ENCODE measurements at places on chromosomes 1 and 21.

DNA sequence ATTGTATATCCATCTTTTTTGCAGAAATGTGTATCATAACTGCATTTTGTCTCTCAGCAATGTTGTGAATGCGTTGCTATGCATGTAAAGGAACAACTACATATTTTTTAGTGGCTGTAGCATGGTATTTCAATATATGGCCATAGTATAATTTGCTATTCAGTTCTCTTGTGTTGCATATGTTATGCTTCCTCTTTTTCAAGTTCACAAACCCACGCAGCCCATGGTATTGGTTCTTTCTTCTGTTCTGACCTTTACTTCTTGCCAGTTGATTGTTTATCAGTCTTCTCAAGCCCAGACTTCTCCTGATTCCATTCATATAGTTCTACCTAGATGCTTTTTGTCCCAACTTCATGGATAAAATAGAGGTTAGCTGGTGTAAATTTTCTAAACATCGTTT lies 6.1 kb downstream of the SLC22A15 start:
- DNase-seq: no peak

DNA sequence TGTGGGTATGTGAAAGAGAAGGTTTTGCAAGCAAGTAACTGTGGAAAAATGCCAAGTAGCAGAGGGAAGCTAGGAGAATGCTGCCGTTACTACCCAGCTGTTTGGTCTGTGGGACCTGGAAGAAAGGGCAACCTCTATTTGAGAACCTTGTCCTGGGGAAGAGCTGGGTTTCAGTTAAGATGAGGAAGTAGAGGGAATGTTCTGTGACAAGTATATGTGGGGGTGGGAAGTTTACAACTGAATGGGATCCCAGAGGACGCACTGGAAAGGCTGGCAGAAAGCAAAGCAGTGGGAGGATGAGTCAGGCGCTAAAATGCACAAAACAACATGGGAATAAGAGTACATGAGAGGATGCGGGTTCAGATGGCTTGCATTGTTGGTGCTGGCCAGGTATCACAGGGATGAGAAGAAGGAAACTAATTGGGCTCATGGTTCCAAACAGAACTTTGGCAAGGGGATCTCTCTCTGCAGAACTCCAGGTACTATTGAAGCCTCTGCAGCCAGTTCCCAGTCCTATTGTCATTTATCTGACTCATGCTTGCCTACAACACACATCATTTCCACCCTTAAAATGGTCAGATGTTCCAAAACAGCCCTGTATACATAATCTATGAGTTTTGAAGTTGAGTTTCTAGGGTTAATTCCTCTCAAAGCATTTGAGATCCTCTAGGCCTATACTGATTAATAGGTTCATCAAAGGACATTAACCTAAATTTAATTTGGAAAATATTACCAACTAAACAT lies 88.5 kb upstream of the VAV3 start:
- DNase-seq: no peak

DNA sequence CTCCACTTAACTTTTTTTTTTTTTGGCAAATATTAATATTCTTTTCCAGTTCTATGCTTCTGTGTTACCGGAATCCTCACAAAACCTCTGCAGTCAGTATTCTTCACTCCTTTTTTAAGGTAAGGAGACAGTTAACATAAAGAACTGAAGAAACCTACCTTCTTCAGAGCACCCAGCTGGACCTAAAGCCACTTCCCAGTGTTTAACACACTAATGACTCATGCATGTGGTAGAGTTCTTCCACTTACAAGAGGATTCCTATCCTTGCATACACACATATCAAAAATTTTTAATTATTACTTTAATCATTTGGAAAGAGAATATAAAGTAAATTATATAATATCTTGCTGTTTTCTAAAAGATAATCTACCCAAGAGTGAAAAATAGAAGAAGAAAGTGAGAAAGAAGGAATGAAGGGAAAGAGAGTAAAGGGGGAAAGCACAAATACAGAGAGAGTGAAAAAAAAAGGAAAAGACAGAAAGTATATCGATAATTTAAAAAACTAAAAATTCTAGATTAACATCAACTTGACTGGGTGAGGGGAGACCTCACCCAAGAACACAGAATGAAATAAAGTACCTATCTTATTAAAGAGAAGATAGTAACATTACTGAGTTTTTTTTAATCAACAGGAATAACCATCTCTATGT lies 54.9 kb downstream of the ENAH start:
- DNase-seq: no peak

- DNase-seq: no peak
These were observed 76.3 kb upstream of the CACNA1E start for GRCh38 chr1:181406989-181407388.

DNA sequence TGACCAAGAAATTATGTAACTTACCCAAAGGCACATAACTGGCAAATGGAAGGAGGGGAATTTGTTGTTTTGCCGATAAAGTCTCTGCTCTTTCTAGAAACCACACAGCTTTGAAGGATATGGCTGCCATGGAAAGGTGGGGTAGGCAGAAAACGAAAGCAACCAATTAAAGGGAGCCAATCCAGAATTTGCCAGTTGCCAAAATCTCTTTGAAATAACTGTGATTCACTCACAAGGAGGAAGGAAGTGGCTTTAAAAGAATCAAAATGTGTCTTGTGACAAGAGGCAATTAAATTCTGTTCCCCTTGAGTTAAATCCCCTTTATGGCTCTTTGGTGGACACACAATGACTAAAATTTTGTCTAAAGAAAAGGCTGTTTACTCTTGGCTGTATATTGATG lies 61.2 kb upstream of the CCDC190 start:
- no peak for DNase-seq

- DNase-seq: no peak
These were observed 41.4 kb upstream of the TSPEAR start for GRCh38 chr21:44752671-44753235.

GRCh38 chr1:90114521-90115141 lies 119.7 kb downstream of the ZNF326 start:
- DNase-seq: peak; percentile 90

GRCh38 chr1:161702250-161702649 lies 4.8 kb upstream of the FCRLA start:
- no peak for DNase-seq

- peak; percentile 62 for DNase-seq
These were observed 10.9 kb upstream of the BLACAT1 start for GRCh38 chr1:205466595-205467220.

DNA sequence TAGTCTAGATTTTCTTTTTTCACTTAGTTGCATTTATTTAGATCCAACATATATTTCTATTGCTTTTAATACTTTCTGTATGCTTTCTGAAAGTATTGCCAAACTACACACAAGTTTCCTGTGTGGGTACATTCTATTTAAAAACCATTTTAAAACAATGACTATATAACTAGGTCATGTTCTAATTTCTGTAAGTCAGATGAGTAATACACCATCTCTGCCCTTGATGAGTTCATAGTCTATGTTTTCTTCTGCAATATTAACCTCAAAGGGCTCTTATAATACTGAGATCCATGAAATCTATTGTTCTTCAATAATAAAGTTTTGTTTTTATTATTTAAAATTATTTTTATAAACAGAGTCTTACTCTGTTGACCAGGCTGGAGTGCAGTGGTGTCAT lies 68.3 kb downstream of the RNASEL start:
- no peak for DNase-seq

- no peak for DNase-seq
These were observed 44.9 kb downstream of the MAP3K21 start for GRCh38 chr1:233372218-233373120.

DNA sequence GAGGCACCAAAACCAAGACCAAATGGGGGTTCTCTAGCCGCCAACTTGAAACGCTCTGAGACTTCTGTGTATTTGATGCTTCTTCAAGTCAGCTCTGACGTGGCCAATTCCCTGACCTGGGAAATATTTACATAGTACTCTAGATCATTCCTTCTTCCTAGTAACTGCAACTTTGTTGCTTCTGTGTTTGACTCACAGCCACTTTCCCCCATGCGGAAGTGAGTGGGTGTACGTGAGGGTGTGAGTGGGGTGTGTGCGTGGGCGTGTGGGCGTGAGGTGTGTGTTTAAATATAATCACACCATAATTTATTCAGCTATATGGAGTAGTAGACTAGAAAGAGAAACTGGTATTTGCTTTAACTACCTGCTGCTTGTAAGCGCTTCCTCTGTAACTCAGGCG lies 111.0 kb downstream of the TAS1R2 start:
- DNase-seq: no peak

DNA sequence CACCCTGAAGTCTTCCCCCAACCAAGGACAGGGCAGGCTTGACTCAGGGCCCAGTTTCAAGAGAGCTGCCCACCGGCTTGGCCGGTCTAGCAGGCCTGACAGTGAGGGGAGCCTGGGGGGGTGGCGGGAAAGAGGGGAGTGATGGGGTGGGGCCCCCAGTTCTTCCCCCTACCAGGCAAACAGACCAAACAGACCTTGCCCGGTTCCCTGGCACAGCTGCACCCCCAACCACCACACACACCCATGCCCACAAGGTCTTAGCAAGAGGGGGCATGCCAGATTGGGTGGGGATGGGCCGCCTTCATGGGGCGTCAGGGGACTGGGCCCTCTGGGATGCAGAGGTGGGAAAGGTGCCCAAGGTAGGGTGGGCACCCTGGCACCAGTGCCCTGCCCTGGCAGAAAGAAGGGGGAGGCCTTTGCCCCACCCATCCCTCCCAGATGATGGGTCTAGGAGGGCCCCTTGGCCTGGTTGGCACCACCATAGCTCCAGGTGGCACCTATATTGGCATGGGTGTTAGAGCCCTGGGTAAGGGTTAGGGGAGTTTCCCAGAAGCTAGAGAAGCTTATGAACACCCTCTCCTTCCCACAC lies 8.9 kb downstream of the ZBTB7B start:
- no peak for DNase-seq

DNA sequence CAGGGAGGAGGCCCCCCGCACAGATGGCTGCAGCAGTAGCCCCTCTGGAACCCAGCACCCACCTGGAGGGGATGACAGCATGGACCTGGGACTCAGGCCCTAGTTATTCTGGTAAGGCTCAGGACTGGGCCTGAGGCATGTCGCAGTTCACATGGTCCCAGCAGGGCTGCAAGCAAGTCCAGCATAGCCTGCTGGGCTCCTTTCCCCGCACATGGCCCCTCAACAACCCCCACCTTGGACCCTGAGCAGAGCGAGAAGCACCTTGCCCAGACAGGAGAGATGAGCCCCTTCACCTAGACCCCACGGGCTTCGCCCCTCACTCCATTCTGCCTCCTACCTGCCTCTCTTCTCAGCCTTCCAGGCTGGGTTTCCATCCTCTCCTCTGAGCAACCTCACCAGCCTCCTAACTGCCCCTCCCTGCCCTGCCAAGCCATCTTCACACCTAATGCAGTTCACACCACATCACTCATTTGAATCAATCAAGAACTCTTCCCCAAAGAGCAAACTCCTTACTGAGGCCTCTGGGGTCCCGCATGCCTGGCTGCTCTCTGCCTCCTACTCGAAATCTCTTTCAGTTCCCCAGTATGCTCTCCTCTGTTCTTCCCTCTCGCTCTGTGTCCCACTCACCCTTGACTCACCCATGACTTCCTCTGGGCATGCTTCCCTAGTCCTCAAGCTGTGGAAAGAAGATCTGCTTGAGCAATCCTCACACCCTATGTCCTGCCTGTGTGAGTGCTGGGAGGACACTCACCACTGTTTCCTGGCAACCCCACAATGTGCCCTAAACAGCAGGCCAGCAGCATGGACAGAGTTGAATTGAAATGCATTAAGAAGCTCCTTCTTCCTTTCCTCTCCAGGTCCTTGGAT lies 9.4 kb upstream of the THEMIS2 start:
- DNase-seq: no peak

GRCh38 chr1:25771221-25772114 lies 28.5 kb upstream of the SELENON start:
- DNase-seq: peak; percentile 76

- no peak for DNase-seq
These were observed 3.4 kb downstream of the RIPK4 start for GRCh38 chr21:41763398-41763931.

DNA sequence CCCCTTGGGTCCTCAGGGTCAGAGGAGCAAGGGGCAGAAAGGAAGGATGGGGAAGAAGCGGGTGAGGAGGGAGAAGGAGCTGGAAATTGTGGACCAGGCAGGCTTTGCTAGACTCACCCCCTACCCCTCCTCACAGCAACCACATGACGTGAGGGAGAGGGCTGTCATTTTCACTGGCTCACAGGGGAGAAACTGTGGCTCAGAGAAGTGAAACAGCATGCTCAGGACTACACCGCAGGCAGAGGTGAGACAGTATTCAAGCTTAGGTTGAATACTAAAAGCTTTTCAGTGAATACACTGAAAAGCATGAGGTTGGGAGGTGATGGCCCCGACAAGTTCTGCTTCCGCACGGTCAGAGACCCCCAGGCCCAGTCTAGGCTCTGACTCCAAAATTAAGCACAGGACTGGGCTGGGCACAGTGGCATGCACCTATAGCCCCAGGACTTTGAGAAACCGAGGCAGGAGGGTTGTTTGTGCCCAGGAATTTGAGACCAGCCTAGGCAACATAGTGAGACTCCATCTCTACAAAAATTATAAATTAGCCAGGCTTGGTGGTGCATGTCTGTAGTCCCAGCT lies 1.2 kb upstream of the CLEC20A start:
- DNase-seq: no peak

GRCh38 chr1:189117072-189117770 lies 1360.4 kb downstream of the BRINP3 start:
- no peak for DNase-seq

DNA sequence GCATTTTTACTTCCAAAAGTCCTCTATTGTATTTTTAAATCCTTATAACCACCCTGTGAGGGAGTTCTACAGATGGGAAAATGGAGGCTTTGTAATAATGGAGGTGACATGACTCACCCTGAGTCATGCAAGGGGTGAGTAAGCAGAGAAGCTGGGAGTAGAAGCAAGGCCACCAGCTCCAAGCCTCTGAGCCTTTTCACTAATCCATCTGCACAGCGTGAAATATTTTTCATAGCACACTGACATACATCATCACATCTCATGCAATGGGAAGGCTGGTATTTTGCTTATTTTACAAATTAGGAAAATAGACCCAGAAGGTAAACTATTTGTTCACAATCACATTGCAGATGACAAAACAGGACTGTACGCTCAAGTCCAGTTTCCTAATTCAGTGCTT lies 96.9 kb downstream of the KCNH1 start:
- no peak for DNase-seq

- DNase-seq: no peak
These were observed 388.6 kb downstream of the RWDD3 start for GRCh38 chr1:95622609-95623008.

DNA sequence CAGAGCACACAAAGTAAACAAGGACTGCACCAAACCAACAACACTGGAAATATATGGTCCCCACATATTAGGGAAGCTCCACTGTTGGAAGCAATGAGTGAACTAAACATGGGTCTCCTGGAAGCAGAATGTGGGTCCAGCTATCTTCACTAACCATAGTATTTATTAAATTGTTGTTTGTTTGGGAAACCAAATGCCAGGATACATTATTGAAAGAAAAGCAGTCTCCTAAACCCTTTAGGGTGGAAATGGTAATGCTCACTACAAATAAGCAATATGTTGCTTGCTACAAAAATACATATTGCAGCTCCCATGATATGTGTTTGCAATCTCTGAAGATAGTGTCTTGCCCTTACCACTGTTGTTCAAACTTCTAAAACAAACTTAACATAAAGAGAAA lies 2.2 kb downstream of the NEGR1 start:
- DNase-seq: peak; percentile 54

- DNase-seq: no peak
These were observed 579.3 kb upstream of the ADGRL4 start for GRCh38 chr1:79585801-79586200.

GRCh38 chr1:41868241-41868998 lies 50.3 kb downstream of the HIVEP3 start:
- no peak for DNase-seq

Data from cerebellar cortex (tissue), 1 donor.